Temporal lobe (tissue), 4 donors: ENCODE measurements at places on chromosomes 4 and X. TPM values are rescaled to one million over a fixed set of nuclear protein-coding genes. Genes with fewer than 3 reads are reported as not detected.

Gene SPIN2A
- total RNA-seq = 0.74 TPM

Gene SHROOM3
- total RNA-seq = 11.8 TPM

Gene SOWAHD
- 0.25 TPM for total RNA-seq

Gene REELD1
- total RNA-seq = not detected

Gene CABS1
- total RNA-seq = not detected

Gene AMOT
- 15.5 TPM for total RNA-seq

Gene IQCM
- not detected for total RNA-seq

Gene MUC7
- total RNA-seq = not detected

Gene P2RY10
- not detected for total RNA-seq

Gene TGIF2LX
- total RNA-seq = not detected

Gene DDX60
- 3.9 TPM for total RNA-seq

Gene SMIM10L2A
- 9.1 TPM for total RNA-seq

Gene GLUD2
- total RNA-seq = 0.49 TPM

Gene PHOX2B
- not detected for total RNA-seq

Gene CYSLTR1
- 0.74 TPM for total RNA-seq

Gene USP17L5
- not detected for total RNA-seq

Gene ADGRL3
- total RNA-seq = 226 TPM

Gene ZCCHC4
- 13.3 TPM for total RNA-seq

Gene OTUD5
- 21.9 TPM for total RNA-seq

Gene P2RY8
- total RNA-seq = not detected

Gene PLS3
- total RNA-seq = 83.6 TPM

Gene CDKL2
- 41.8 TPM for total RNA-seq

Gene PCSK1N
- 79.4 TPM for total RNA-seq

Gene LANCL3
- total RNA-seq = 1.5 TPM

Gene PLP1
- total RNA-seq = 10.1 TPM

Gene CXCL11
- not detected for total RNA-seq

Gene SSX3
- not detected for total RNA-seq

Gene ETDA
- not detected for total RNA-seq

Gene DCK
- 65.9 TPM for total RNA-seq

Gene HTRA3
- total RNA-seq = 2.0 TPM
